Activated CD8-positive, alpha-beta memory T cell treated with anti-CD3 and anti-CD28 coated beads for 1 hour (primary cell): ENCODE measurements at places on chromosomes 5 and 9.

GRCh38 chr5:107303171-107303968 lies 367.4 kb downstream of the EFNA5 start:
- DNase-seq: no peak

DNA sequence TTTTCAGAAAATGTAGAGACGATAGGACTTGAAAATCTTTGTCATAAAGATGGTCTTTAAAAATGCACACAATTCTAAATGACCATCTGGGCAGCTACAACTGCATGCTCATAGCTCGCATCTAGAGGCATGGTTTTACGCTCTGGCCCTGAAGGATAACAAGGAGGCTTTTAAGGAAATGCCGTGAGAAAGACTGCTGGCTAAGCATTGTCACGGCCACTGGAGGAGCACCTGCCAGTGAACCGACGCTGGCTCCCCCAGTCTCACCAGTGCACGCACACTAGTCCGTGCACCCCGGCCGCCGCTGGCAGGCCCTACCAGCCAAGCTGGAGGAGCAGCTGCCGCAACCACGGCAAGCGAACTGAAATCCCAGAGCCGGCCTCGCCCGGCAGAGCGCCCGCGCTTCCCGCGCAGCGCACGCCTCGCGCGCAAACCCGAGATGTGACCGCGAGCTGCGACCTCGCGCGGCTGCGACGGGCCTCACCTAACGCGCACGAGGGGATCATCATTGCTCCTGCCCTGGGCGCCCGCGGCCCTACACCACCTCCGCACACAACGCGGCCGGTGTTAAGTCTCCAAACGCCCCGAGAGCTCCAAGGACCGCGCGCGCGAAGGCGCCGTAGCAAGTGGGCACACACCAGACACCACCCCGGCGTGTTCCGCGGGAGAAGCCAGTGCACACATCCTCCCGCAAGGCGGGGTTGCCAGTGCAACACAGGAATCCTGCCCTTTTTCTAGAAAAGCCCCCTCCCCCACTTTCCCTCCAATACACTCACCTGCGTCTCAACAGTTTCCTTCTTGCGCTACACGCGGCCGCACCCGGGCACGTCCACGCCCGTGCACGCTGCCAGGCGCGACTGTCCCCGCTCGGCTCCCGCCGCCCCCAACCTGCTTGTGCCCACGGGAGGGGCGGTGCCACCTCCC lies 5.3 kb downstream of the ELAVL2 start:
- no peak for DNase-seq

DNA sequence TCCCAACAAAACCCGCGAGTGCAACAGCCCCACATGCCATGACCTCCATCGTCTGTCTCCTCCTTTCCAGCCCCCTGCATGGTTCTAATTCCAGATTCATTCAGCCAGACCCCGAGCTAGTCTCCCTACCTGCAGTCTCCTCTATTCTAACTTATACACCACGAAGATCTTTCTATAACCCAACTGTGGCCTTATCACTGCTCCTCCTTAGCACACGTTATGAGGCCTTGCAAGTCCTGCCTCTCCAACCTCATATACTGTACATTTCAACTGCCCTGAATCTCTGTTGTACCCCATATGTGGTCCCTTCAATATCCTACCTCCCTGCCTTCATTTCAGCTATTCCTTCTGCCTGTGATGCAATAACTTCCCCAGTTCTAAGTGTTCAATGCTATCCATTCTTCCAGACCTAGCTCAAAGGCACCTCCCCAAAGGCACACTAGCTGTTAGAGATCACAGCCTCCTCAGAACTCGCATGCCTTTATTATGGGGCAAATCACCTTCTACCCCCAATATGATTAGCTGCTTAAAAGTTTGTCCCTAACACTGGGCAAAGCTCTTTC lies 215.1 kb upstream of the TRIM32 start:
- no peak for DNase-seq

DNA sequence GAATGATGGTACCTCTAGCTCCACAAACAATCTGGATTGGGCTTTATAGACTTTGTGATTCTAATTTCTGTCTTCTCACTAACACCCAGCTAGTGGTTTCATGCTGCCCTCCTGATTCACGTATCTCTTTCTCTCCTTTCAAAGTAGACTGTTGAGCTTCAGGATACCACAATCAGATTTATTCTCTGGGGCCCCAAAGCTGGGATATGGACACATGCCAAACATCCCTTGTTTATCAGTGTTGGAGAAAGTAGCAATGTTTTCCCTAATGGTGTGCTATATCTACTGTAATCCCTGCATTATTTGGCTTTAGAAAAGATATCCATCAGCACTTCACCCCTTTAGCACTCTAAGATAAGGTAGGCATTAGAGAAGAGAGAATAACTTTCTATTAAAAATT lies 361.0 kb downstream of the FGF10 start:
- DNase-seq: no peak

- no peak for DNase-seq
These were observed 89.9 kb upstream of the PTCH1 start for GRCh38 chr9:95606489-95607350.

DNA sequence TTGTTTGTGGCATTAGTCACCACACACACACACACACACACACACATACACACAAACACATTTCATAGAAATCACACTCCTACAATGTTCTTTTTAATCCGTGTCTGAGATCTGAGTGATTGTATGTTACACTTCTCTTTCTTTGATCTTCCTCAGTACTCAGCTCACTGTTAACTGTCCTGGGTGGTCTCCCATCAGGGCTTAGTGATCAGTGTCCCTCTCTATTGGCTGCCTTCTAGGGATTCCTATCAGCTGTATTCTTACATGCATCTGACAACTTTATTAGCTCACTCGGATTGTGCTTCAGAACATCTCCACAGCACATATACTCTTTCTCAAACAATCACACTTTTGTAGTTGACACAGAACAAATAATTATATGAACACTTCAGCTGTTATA lies 170.2 kb upstream of the POU5F2 start:
- DNase-seq: no peak

- no peak for DNase-seq
These were observed 1281.2 kb upstream of the NUDT12 start for GRCh38 chr5:104843822-104844221.

DNA sequence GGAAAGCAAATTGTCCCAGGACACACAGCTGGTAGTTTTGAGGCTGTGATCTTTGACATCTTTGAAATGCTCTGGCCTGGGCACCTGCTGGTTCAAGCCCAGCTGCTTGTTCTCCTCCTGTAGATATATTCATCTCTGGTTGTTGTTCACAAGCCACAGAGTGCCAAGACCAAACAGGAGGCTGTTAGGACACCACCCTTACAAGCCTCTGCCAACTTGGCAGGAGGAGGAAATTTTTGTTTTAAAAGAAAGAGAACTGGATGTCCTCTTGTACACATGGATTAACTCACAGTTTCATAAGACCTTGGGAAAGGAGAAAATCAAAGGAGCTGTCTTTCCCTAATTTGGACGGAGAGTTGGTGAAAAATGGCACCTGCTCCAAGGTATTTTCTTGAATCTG lies 8.5 kb upstream of the ZFP62 start:
- DNase-seq: no peak

DNA sequence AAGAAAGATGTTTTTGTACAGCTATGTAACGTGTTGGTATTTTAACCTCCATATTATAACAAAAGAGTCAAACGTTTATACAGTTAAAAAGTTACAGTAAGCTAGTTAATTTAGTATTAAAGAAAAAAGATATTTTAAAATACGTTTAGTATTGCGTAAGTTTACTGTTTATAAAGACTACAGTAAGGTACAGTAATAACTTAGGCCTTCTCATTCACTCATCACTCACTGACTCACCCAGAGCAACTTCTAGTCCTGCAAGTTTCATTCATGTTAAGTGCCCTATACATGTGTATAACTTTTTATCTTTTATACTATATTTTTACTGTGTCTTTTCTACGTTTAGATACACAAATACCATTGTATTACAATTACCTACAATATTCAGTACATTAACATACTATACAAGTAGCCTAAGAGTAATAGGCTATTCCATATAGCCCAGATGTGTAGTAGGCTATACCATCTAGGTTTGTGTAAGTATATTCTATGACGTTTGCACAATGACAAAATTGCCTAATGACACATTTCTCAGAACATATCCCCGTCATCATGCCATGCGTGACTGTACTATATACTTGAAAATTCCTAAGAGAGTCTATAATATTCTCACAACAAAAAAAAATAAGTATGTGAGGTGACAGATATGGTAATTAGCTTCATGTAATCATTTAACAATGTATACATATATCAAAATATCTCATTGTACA lies 33.8 kb downstream of the ERP44 start:
- DNase-seq: no peak

DNA sequence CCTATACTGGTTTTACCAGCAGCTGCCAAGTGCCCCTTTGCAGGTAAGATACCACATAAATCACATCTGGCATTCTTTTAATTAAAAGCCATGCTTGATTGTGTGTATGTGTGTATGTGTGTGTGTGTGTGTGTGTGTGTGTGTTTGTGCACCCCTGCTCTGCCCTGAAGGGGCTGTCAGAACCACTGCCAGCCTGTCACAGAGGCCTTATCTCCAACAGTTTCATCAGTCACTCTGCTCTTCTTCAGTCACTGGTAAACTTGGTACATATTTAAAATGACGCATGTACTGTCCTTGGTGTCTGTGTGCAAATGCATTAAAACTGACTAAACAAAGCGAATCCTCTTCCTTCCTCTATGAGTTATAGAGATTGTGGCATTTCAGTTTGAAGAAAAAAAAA lies 19.0 kb upstream of the NR5A1 start:
- no peak for DNase-seq

- no peak for DNase-seq
These were observed 26.9 kb downstream of the CAMSAP1 start for GRCh38 chr9:135880438-135880837.

GRCh38 chr9:137070906-137071275 lies 534 bp upstream of the SAPCD2 start:
- no peak for DNase-seq

DNA sequence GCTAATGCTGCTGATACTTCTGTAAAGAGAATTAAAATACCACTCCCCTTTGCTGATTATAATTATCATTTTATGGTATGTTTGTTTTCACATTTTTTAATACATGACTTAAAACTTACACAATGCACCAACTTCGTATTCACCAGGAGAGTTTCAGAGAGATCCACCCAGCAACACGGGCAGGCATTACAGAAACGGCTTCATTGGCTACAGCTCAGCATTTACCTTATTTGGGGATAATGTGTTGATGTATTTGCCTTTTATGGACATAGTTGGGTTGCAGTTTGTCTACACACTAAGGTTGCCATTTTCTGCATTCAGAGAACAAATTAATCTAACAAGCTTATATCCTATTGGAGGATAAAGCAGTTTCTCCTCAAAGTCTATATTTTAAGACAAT lies 423.6 kb downstream of the PRDM9 start:
- no peak for DNase-seq

GRCh38 chr9:87537625-87538024 lies 40.0 kb downstream of the DAPK1 start:
- no peak for DNase-seq
